ENCODE measurements at places on chromosomes 11 and 22.
A peak's percentile ranks its signal among the peaks of the same experiment; 100 is the strongest.

DNA sequence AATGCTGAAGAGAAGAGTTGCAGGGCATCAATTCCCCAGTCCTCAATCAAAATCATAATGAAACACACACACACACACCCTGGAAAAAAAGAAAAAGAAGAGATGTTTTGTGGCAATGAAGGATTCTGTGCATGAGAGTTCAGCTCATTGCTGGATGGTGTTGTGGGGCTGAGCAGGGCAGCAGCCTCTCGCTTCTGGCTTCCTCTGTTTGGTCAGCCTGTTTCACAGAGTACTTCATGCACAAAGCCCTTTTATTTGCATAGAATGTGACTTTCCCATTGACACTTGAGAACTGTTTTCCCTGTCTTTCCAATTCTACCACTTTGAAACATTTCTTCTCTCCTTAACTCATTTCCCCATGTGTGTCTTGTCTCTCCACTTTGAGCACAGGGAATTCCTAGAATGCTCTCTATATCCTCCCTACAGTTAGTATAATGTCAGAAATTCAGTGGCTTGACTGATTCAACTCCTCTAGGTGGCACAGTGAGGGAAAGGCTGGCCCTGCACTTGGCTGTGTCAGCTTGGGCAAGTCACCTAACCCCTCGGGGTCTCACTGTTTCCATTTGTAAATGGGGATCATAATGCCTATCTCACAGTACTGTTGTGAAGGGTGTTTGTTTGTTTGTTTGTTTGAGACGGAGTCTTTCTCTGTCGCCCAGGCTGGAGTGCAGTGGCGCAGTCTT lies 25.4 kb upstream of the BSX start:
- no peak for DNase-seq

- no peak for DNase-seq
These were observed 211.6 kb upstream of the SESN3 start for GRCh38 chr11:95442531-95443050.

- no peak for DNase-seq
These were observed 171.1 kb upstream of the SEZ6L start for GRCh38 chr22:25997886-25998775.

DNA sequence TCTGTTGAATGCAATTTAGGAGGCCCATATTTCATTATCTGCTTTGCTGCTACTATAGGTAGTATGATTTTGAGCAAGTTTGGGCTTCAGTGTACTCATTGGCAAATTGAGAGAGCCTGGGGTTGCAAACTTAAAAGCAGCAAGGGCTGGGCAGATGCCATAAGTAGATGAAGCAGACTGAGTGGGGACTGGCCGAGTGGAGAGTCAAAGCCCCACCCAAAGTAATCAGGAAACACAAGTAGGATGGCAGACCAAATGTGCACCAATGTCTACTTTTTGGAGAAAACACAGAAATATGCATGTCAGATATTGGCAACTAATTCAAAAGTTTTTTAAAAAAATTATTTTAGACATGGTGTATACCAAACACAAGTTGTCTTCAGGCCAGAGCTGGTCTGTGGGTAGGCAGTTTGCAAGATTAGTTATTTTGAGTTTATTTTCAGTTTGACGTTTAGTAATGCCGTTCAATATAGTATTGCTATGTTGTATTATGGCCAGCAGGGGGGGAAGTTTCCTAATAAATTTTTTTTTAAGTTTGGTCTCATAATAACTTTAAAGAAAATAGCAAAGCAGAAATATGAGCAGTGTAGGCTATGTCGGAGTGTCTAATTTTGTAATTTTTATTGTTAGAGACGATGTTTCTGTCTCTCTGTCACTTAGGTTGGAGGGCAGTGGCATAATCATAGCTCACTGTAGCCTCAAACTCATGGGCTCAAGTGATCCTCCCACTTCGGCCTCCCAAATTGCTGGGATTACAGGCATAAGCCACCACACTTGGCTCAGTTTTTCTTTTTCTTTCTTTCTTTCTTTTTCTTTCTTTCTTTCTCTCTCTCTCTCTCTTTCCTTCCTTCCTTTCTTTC lies 105.1 kb downstream of the HIPK3 start:
- DNase-seq: peak; percentile 28

- no peak for DNase-seq
These were observed 13.9 kb downstream of the NEAT1 start for GRCh38 chr11:65436412-65437032.

DNA sequence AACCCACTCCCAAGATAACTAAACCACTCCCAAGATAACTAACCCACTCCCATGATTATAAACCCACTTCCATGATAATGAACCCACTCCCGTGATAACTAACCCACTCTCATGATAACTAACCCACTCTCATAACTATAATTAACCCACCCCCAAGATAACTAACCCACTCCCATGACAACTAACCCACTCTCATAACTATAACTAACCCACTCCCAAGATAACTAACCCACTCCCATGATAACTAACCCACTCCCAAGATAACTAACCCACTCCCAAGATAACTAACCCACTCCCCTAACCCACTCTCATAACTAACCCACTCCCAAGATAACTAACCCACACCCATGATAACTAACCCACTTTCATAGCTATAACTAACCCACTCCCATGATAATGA lies 30.1 kb upstream of the CELSR1 start:
- no peak for DNase-seq

DNA sequence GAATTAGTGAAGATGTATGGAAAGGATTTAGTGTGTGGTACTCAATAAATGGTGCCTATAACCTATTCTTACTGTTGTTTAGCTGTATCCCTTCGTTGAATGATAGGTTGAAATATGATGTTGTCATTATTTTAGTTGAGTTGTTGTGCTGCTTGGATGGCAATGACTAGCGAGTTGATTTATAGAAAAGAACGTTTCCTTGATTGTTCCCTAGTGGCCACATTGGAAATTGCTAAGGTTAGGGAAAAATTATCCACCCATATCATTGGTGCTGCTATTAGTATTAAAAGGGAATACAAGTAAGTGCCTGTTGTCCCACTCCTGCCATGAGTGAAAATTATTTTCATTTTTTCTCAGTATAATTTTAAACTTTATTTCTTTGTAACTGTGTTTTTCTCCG lies 14.5 kb downstream of the EMSY start:
- no peak for DNase-seq

GRCh38 chr11:114348200-114349191 lies 51.8 kb downstream of the C11orf71 start:
- peak; percentile 43 for DNase-seq

DNA sequence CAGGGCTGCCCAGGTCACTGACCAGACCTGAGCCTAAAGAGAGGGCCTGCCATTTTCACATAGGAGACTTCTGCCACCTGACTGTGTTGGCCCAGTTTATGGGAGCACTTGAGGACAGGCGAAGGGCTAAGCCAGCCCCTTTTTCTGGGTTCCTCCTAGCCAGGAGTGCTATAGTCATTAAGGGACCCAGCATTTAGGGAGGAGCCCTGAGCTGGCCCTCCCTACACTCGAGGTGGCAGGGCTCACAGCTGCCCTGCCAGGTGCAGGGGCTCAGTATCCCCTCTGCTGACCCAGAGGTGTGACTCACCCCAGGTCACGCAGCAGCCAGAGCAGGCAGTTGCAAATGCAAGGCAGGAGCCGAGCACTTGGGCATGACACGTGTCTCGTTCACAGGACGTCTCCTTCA lies 86.3 kb upstream of the CRYBB3 start:
- DNase-seq: no peak

DNA sequence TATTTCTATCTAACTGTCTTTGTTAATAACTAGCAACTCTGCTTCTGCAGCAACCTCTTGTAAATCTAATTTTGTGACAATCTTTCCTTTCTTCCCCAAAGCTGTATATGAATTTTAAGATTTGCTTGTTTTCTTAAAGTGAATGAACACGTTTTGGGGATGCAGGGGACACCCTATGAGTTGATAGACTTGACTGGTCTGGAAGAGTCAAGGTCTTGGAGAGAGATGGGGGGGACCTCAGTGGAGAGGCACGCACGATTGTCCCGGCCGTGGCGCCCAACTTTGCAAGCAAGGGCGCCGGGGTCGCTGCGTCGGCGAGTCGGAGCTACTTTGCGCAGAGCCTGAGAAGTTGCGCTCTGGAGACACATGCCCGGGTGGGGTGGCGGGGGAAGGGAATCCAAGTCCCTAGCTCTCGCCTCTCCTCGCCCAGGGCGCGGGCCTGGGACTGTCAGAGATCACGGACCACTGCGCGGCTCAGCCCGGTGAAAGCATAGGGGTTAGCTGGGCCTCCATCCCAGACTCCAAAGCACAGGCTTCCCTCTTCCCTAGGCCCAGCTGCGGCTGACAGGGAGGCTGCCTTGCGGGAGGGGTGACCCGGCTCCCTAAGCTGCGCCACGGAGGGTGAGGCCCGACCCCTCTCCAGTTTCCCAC lies 854 bp downstream of the ABCC8 start:
- DNase-seq: no peak

GRCh38 chr11:60854140-60854846 lies 1.5 kb downstream of the PTGDR2 start:
- no peak for DNase-seq

DNA sequence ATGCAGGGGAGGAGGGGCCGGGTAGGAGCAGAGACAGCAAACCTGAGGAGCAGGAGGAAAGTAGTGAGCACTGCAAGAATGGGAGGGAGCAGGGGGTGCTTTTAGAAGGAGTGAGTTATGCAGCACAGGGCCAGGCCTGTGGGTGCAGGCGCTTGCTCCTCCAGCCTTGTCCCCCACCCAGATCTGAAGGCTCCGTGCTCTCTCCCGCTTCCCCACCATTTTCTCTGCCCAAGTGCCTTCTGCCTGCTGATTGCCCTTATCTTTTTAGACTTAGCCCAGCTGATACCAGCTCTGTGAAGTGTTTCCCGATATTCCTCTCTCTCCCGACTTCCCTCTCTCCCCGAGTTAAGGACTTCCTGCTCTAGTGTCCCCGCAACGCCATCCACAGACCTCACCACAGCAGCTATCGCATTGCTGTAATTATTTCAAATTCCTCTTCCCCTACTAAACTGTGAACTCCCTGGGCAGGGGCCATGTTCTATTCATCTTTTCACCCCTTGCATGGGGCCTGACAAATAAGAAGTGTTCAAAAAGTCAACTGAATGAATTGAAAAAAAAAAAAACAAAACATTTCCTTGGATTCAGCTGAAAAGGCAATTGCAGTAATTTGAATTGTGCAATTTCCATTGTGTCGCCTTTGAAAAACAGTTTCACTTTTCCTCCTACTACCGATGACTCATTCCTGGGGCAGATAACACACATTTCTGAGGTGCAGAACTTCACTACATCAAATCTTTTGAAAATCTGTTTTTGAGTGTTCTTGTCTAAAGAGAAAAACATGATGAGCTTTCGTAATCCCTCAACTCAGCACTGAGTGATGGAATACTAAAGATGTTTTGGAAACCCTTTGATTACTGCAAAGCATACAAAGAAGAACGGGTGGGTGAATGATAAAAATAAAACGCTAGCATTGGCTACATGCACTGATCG lies 69.7 kb upstream of the BMAL1 start:
- peak; percentile 83 for DNase-seq

DNA sequence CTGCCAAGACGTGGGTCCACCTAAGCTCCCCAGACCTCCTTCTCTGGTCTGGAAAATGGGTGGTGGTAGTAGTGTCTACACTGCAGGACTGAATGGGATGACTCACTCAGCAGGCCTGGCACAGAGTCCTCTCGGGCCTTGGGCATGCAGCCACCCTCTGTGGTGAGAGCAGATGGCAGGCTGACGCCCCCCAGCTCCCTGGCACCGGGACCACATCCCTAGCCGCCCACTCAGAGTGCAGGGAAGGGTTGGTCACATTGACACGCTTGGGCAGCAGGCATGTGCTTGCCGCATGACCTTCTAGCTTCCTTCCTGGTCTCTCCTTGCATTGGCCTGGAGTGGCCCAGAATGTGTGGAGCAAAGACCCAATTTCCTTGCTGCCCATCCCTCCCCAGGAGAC lies 30.7 kb upstream of the PRODH start:
- DNase-seq: no peak

DNA sequence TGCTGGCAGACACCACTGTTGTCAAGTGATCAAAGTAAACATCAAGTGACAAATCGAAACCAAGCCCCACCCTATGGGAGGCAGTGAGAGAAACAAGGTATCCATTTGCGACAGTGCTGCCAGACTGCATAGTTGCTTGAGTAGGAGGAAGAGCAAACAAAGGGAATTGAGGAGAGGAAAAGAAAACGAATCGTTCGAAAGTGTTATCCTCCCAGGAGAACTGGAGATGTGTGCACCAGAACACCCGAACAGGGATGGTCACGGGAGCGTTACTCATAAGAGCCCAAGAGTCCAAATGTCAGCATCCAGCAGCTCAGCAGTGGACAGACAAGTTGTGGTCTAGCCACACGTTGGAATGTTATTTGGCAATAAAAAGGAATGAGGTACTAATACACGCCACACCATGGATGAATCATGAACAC lies 58.4 kb upstream of the NUP50 start:
- DNase-seq: peak; percentile 53

- DNase-seq: no peak
These were observed 6.5 kb downstream of the PI4KA start for GRCh38 chr22:20852076-20852475.

DNA sequence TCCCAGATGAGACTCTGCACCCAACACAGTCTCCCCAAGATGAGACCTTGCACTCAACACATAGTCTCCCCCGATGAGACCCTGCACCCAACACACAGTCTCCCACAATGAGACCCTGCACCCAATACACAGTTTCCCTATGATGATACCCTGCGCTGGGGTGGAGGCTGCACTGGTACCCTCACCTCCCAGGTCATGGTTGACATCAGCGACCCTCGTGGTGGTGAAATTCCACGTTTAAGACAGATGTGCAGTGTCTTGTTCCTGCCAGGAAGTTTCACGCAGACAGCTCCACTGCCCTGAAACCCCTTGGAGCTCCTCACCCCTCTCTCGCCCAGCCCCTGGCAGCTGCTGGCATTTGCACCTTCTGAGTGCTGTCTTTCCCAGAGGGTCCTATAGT lies 9.5 kb downstream of the MUC5AC start:
- DNase-seq: no peak

GRCh38 chr22:21682385-21683175 lies 16.8 kb downstream of the PPIL2 start:
- no peak for DNase-seq

DNA sequence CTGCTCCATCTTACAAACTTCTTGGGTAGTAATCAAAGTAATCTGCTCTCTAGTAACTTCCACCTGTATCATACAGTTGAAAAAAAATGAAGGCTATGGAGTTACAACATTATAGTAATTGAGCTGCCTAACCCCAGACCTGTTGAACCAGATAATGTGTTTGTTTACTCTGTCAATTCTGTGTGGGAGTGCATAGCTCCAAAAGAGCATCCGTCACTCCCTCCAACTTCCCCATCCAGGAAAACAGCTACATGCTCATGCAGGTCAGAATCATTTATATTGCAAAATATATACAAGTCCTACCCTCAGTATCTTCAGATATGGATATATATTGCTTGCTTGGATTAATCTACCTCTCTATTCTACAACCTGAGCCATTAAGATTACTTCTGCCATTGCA lies 244.0 kb upstream of the ANO5 start:
- no peak for DNase-seq

DNA sequence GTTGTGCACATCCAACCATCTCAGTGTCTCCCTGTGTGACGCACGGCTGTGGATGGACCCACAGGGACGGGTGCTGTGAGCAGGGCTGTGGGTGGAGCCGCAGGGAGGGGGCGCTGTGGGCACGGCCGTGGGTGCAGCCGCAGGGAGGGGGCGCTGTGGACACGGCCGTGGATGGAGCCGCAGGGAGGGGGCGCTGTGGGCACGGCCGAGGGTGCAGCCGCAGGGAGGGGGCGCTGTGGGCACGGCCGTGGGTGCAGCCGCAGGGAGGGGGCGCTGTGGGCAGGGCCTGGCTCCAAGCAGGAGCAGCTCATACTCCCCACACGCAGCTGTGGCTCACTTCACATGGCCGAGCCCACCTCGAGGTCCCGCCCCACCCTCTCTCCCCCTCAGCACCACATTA lies 6.0 kb upstream of the MAPK11 start:
- no peak for DNase-seq
